Epithelial cell of prostate (primary cell): ENCODE measurements at places on chromosomes 1 and 21.

DNA sequence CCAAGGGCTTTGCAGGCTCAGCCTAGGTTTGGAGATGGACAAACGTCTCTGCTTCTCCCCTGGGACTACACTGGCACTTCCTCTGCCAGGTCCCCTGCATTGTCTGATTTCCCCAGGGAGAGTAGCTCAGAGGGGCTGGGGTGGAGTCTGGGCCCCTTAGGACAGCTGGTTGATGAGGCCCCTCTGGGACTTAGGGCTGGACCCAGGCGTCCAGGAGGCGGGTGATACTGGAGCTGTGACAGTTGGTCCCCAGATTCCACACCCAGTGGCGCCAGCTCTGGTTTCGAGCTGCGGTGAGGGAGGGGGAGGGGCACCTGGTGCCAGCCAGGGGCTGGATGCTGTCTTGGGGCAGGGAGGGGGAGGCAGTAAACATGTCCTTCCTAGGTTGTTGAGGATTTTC, 7.4 kb upstream of the MEX3A start:
- no peak for DNase-seq

GRCh38 chr21:30216041-30216723, at the start of gene CLDN8:
Gene CLDN8 (minus strand): TSS chr21:30216097. CDS start chr21:30215925, 172 bp downstream.
- DNase-seq = peak; percentile 41

DNA sequence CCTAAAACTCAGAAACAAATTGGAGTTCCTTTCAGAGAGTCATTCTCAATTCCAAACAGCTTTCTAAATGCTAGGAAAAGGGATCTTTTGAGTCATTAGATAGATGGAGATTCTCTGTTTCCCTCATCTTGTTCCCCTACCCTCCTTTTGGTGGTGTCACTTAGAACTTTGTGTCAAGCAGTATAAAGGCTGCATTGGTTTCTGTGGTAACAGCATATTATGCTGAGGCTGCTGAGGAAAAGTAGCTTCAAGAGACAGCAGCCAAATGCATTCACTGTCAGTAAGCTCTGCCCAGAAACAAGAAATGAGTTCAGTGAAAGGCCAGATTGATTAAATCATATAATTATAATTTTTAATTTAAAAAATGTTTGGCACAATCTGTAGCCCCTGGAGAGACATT, 144.1 kb downstream of the LRRC40 start:
- no peak for DNase-seq

DNA sequence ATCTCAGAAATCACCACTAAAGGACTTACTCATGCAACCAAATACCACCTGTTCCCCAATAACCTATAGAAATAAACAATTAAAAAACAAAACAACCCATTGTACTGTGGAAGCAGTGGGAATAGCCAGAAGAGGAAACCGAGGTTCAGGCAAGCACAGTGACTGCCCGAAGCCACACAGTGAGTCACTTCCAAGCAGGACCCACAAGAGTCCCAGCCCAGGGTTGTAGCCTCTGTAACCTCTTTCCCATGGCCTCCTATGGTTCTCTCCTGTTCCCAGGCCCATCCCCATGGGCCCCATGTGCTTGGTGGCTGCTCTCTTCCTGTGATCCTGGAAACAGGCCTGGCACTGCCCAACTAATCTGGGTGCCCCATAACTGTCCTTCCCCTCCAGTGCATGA, 29.0 kb upstream of the HTR1D start:
- DNase-seq = no peak

DNA sequence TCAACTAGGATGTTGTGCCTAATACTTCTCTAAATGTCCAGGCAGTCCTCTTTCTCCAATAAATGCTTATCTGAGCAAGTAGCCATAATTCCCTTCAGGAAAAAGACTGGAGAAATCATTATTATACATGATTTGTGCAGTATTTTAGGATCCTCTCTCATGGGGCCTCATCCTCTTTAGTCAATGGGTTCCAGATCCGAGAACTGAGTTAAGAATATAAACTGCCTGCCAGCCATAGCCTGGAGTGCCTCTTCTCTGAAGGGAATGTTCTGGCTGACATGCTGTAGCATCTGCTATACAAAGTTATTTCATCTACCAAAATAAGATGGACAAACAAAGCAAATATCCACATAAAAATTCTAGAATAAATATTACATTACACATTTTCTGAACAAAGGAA, 334.0 kb upstream of the PRMT6 start:
- DNase-seq = no peak

DNA sequence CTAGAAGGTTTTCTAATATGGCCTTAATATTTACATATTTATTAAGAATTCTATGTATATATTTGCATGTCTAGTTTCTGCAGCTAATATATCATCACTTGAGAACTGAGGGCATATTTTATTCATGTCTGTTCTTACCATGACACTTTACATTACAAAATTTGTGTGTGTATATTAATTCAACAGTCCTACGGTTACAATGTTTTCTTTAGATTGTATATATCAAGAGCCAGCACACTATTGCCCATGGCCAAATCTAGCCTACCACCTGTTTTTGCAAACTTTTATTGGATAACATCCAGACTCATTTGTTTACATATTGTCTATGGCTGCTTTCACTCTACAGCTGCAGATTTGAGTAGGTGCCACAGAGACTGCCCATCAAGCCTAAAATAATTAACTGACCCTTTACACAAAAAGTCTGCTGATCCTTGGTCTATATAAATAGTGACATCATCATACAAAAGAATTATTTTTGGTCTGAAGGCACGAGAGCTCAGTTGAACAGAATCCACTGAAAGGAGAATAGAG, 577.4 kb upstream of the PBX1 start:
- DNase-seq = no peak

- no peak for DNase-seq
Observed at GRCh38 chr21:33058957-33059356, 11.0 kb upstream of the OLIG1 start.

DNA sequence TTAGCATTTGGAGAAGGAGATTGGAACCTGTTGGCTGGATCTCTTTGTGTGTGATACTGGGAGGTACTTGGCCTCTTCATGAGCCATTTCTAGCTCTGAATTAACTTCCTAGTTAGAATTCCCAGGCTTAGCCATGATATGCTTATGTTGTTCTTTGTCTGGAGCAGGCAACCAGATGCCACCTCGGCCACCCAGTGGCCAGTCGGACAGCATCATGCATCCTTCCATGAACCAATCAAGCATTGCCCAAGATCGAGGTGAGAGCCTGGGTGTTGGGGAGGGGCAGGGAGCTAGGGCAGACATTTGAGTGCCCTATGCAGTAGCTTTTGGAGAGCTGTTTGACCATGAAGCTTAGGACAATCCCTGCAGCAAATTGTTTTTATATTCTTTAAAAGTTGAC, 26.5 kb upstream of the PIGV start:
- no peak for DNase-seq

GRCh38 chr1:171457412-171457811, 27.9 kb upstream of the PRRC2C start:
- no peak for DNase-seq

GRCh38 chr1:3368711-3369445, 85.6 kb upstream of the ARHGEF16 start:
- no peak for DNase-seq

GRCh38 chr1:96116731-96117130, 604.9 kb upstream of the PTBP2 start:
- no peak for DNase-seq

GRCh38 chr1:160781186-160781766, 14.7 kb upstream of the LY9 start:
- no peak for DNase-seq

GRCh38 chr1:203367057-203367456, 16.1 kb upstream of the FMOD start:
- DNase-seq = no peak

- DNase-seq = no peak
Observed at GRCh38 chr1:17200246-17200645, 4.7 kb upstream of the PADI1 start.

DNA sequence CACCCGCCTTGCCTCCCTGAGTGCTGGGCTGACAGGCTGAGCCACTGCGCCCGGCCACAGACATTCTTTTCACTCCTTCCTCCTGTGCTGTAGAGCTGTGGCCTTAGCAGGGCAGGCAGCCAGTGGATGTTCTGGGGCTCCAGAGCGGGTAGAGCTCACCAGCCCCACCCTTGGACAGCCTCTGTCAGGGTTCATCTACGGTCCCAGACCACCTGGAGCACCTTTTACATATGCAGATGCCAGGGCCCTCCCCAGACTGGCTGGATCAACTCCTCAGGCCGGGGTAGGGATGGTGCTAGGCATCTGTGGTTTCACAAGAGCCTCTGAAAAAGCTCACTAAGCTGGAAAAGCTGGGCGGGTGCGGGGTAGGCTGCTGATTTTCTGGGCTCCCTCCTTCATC, 4.6 kb downstream of the ATP13A2 start:
- DNase-seq = no peak

GRCh38 chr1:24946861-24947658, 17.0 kb upstream of the RUNX3 start:
- no peak for DNase-seq

GRCh38 chr21:14491269-14491681, 54.8 kb downstream of the SAMSN1 start:
- no peak for DNase-seq

DNA sequence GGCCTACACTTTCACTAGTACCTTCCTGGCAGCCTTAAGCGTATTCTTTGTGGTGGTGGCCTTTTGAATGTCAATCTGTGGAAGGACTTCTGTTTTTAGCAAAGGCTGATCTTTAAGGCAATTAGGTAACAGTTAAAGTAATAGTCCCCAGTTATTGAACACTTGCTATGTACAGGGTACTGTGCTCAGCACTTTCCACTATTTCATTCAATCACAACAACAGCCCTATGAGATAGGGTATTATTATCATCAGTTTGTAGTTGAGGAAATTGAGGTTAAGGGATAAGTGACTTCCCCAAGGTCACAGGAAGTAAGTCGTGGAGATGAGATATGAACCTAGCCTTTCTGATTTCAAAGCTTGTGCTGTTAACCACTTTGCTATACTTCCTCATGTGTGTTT, 185.7 kb downstream of the ST6GALNAC3 start:
- no peak for DNase-seq

- DNase-seq = no peak
Observed at GRCh38 chr1:234782105-234782751, 172.2 kb upstream of the IRF2BP2 start.

DNA sequence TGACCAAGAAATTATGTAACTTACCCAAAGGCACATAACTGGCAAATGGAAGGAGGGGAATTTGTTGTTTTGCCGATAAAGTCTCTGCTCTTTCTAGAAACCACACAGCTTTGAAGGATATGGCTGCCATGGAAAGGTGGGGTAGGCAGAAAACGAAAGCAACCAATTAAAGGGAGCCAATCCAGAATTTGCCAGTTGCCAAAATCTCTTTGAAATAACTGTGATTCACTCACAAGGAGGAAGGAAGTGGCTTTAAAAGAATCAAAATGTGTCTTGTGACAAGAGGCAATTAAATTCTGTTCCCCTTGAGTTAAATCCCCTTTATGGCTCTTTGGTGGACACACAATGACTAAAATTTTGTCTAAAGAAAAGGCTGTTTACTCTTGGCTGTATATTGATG, 61.2 kb upstream of the CCDC190 start:
- no peak for DNase-seq

DNA sequence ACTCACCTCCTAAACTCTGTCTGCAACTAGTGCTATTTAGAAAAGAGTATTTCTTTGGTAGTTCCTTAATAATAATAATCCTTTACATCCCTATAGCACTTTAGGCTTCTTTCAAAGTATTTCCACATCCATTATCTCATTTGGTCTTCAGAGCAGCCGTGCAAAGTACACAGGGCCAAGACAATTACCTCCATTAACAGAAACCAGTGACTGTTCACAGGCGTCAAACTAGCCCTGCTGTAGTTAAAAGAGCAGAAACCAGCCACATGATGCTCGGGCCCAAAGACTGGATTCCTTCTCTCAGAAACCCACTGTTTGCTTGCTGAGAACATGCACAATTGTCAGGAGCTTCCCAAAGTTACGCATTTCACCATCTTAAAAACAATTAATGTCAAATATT, 396.0 kb upstream of the DAB1 start:
- no peak for DNase-seq

DNA sequence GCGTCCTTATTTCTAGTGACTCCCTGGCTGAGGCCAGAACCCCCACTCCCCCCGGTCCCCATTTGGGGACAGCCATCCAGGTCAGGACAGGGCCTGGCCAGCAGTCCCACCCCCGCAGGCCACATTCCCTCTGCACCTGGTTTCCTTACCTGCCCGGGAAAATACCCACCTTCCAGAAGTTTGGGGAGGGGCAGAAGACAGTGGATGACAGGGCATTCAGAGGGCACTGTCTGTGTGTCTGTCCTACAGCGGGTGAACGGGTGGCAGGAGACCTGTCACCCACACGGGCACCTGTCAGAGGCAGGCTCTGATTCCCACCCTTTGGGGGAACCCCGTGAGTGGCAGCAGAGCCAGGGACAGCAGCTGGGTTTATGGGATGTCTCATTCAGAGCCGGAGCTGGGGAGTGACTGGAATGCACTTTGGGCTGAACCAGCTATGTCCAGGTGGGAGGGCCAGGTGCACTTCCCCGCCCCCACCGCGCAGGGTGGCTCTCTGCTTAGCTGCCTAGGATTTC, 2.0 kb downstream of the ARHGEF16 start:
- no peak for DNase-seq

DNA sequence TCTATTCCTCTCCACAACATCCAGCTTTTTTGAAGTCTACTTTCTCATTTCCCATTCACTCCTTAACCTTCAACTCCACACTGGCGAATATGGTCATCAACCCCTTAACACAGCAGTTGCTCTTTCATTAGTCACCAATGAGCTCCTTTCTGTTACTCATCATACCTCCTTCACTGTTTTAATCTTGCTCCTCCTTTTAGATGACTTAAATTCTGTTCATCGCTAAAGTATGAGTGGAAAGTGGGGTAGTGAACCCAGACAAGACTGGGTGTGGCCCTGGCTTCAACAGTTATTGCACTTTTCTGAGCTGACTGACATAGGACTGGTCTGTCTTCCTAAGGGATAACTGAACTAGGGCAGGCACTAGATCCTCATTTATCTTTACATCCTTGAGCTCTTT, 51.3 kb downstream of the AKT3 start:
- DNase-seq = peak; percentile 76

GRCh38 chr1:211148366-211148765, 14.4 kb upstream of the KCNH1 start:
- DNase-seq = no peak

- DNase-seq = no peak
Observed at GRCh38 chr1:33348676-33349080, 27.8 kb upstream of the A3GALT2 start.

DNA sequence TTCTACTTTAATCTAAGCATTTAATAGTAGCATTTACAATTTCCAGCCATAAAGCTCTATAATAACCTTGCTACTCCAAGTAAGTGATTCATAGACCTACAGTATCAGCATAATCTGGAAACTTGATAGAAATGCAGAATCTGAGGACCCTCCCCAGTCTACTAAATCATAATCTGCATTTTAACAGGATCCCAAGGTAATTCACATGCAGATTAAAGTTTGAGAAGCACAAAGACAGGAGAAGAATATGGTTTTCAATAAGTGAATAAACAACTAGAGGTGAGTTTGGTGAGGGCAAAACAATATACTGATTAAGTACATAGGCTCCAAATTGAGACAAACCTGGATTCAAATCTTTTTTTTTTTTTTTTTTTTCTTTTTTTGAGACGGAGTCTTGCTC, 57.4 kb downstream of the PRPF38A start:
- no peak for DNase-seq

- DNase-seq = no peak
Observed at GRCh38 chr1:174358786-174359453, 88.8 kb upstream of the GPR52 start.

- no peak for DNase-seq
Observed at GRCh38 chr1:150748878-150749719, 16.5 kb downstream of the CTSS start.
